ENCODE measurements at places on chromosomes 2 and 18.

DNA sequence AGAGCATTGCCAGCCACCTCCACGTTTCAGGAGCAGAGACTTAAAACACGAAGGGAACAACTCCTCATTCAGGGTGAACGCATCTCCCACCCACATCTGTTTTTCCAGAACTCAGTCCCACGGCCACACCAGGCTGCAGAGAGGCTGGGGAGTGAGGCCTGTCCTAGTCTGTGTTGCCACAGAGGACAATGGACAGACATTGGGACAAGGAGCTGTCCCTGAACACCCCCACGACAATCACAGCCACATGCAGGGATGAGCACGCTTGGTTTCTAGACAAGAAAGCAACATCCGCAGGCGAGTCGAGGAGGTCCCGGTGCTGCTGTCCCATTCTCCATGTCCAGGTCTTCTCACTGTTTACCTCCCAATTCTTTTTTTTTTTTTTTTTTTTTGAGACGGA is 167.4 kb downstream of the EIPR1 start:
- H3K4me1 ChIP-seq, result no peaks in the 10 kb centered on the region
- H3K27ac ChIP-seq, result no peak overlapping the region
- DNase-seq, result no peak
- peaks cover 10% of the 10 kb centered on the region for H3K36me3 ChIP-seq
- no peak overlapping the region for H3K4me3 ChIP-seq
- H3K27me3 ChIP-seq, result no peaks in the 10 kb centered on the region

GRCh38 chr2:121856360-121856759 is 100.9 kb downstream of the TSN start:
- no peaks in the 10 kb centered on the region for H3K36me3 ChIP-seq
- H3K4me1 ChIP-seq, result peaks cover 2% of the 10 kb centered on the region
- DNase-seq, result no peak
- peaks cover 32% of the 10 kb centered on the region for H3K27me3 ChIP-seq
- no peak overlapping the region for H3K27ac ChIP-seq

DNA sequence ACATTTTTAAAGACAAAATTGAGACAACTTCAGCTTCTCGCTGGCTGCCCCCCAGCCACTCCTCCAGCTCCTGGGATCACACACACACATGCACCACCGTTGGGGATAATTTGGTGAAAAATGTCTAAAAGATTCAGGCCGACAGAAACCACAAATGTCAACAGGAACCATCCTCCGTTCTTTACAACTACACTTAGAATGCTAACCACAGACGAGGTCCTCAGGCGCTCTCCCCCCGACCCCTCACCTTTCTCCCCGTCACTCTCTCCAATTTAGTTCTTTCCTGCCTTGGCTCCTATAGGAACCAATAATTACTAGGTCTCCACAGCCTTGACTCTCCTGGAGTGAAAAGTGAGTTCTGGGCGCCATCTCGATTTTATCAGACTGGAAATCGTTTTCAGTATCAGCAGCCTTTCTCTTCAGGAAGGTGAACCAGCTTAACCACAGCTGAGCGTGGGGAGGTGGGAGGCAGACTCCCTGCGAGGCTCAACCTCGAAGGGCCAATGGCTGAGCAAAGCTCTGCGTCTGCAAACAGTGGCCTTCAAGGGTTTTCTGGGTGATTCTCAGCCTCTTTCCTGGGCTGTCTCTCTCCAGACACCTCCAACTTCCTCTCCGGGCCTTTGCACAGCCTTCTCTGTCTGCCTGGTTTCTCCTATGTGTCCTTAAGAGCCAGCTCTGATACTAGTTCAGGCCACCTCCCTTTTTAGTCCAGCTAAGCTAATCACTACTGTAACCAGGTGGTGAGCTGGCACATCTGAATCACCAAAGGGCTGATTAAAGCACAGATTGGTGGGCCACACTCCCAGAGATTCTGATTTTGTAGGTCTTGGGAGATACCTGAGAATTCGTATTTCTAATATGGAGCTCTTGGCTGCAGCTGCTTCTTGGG is 115.7 kb upstream of the COPS8 start:
- H3K4me3 ChIP-seq, result no peak overlapping the region
- no peaks in the 10 kb centered on the region for H3K27me3 ChIP-seq
- peak overlapping the region; percentile 41 for H3K27ac ChIP-seq
- DNase-seq, result no peak
- H3K36me3 ChIP-seq, result no peaks in the 10 kb centered on the region

GRCh38 chr2:32627441-32627813 is 423 bp upstream of the TTC27 start:
- H3K4me1 ChIP-seq, result peaks cover 9% of the 10 kb centered on the region
- DNase-seq, result no peak
- H3K27ac ChIP-seq, result peak overlapping the region; percentile 93
- H3K36me3 ChIP-seq, result peaks cover 6% of the 10 kb centered on the region

DNA sequence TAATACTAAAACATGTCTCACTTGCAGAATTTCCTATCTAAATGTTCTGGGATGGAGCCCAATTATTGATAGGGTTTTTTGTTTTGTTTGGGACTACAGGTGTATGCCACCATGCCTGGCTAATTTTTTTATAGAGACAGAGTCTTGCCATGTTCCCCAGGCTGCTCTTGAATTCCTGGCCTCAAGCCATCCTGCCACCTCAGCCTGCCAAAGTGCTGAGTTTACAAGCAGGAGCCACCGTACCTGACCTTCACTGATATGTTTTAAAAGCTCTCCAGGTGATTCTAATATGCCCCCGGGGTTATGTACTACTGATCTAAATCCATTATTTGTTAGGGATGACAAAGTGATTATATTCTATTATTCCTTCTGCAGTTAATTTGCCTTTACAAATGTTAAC is 2.2 kb downstream of the ELAC1 start:
- DNase-seq, result no peak
- no peak overlapping the region for H3K27ac ChIP-seq
- no peak overlapping the region for H3K4me3 ChIP-seq
- peaks cover 6% of the 10 kb centered on the region for H3K36me3 ChIP-seq
- no peaks in the 10 kb centered on the region for H3K27me3 ChIP-seq

DNA sequence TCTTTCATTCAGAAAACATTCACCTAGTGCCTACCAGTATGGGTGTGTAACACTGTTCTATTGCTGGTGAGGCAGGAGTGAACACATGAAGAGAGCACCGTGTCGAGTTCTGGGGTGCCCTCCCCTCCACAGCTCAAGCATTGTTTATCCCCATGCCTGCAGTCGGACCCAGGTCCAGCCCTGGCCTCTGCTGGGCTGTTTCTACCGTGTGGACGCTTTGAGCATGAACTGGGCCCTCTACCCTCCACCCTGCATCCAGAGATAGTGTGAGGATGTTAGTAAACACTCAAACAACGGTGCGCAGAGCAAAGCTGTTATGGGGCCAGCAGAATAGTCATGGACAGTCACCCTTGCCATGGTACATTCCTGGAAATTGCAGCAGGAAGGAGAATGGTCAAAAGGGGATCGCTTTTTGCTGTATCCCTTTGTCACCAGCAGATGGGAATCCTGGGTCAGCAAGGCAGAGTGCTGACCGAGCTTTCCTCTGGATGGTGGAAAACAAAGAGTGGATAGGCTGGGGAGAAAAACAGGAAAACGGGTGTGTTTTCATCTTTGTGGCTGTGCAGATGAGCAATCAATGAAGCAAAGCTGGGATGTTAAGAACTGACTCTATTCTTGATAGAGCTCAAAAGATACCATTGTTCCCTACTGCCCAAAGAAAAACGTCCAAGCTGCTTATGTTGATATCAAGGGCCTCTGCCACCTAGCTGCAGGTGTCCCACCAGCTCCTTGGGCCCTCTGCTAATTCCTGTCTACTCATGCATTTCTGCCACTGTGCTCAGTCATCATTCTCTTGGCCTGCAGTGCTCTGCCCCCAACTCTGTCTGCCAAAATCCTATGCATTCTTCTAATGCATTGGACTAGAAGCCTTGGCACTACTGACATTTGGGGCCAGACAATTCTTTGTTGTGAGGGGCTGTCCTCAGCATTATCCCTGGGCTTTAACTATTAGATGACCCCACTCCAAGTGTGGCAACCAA is 38.7 kb downstream of the REEP1 start:
- DNase-seq, result no peak
- no peak overlapping the region for H3K27ac ChIP-seq
- H3K36me3 ChIP-seq, result no peaks in the 10 kb centered on the region
- H3K4me1 ChIP-seq, result peaks cover 17% of the 10 kb centered on the region

GRCh38 chr2:65731476-65731875 is 299.1 kb upstream of the SPRED2 start:
- no peak overlapping the region for H3K4me3 ChIP-seq
- H3K4me1 ChIP-seq, result peaks cover 3% of the 10 kb centered on the region
- no peaks in the 10 kb centered on the region for H3K27me3 ChIP-seq

- no peak overlapping the region for H3K27ac ChIP-seq
- no peaks in the 10 kb centered on the region for H3K36me3 ChIP-seq
- H3K4me1 ChIP-seq, result peaks cover 10% of the 10 kb centered on the region
- no peak overlapping the region for H3K4me3 ChIP-seq
These were observed 673.4 kb downstream of the SLC4A3 start for GRCh38 chr2:220300806-220301205.

GRCh38 chr2:114083717-114084387 is 194.0 kb downstream of the ACTR3 start:
- no peaks in the 10 kb centered on the region for H3K36me3 ChIP-seq
- no peaks in the 10 kb centered on the region for H3K27me3 ChIP-seq
- H3K4me1 ChIP-seq, result no peaks in the 10 kb centered on the region
- no peak overlapping the region for H3K27ac ChIP-seq
- H3K4me3 ChIP-seq, result no peak overlapping the region

- peaks cover 4% of the 10 kb centered on the region for H3K4me1 ChIP-seq
- DNase-seq, result no peak
- H3K4me3 ChIP-seq, result no peak overlapping the region
- peaks cover 58% of the 10 kb centered on the region for H3K27me3 ChIP-seq
These were observed 128.3 kb downstream of the ACOXL start for GRCh38 chr2:110860630-110861029.

DNA sequence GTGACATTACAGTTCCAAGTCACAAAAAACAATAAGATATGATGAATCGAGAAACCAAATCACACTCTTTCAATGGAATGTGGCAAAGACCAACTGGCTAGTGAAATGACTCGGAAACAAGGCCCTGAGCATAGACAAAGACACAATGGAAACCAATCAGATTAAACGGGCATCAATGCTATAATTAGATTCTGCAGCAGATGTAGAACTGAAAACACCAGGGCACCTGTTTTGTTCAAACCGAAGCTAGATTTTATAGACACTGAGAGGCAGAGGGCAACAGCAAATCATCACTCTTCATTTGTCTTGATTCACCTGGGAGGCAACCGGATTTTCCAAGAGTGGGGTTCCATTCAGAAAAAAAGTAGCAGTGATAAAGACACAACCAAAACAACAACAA is 92.8 kb upstream of the BARD1 start:
- no peaks in the 10 kb centered on the region for H3K36me3 ChIP-seq
- peaks cover 20% of the 10 kb centered on the region for H3K4me1 ChIP-seq
- no peak for DNase-seq
- no peaks in the 10 kb centered on the region for H3K27me3 ChIP-seq
- no peak overlapping the region for H3K27ac ChIP-seq

- DNase-seq, result peak; percentile 58
- peaks cover 33% of the 10 kb centered on the region for H3K36me3 ChIP-seq
- H3K4me3 ChIP-seq, result peak overlapping the region; percentile 97
- H3K4me1 ChIP-seq, result peaks cover 37% of the 10 kb centered on the region
These were observed 43.7 kb downstream of the HDLBP start for GRCh38 chr2:241271706-241272302.

- H3K4me1 ChIP-seq, result peaks cover 3% of the 10 kb centered on the region
- no peak overlapping the region for H3K4me3 ChIP-seq
- H3K36me3 ChIP-seq, result no peaks in the 10 kb centered on the region
- H3K27me3 ChIP-seq, result peaks cover 1% of the 10 kb centered on the region
- H3K27ac ChIP-seq, result no peak overlapping the region
These were observed 391.7 kb upstream of the CYRIA start for GRCh38 chr2:17057109-17058017.

DNA sequence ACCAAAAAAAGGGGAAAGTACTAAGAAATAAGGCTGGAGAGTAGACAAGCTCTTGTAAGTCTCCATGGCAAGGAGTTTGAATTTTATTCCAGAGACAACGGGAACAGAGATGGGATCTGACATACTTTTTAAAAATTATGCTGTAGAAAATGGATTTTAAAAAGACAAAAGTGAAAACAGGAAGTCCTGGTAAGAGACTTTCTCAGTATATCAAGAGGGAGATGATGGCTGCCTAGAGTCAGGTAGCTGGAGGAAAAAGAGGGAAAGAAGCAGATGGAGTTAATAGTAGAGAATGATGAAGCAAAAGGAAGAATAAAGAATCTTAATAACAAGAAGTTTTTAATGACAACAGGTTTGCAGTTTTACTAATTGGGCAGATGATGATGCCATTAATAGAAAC is 168.1 kb downstream of the SRBD1 start:
- no peak overlapping the region for H3K4me3 ChIP-seq
- H3K27ac ChIP-seq, result no peak overlapping the region
- no peaks in the 10 kb centered on the region for H3K36me3 ChIP-seq
- no peak for DNase-seq
- H3K4me1 ChIP-seq, result peaks cover 5% of the 10 kb centered on the region

GRCh38 chr2:237866101-237866621 is 6.7 kb downstream of the RAMP1 start:
- peak overlapping the region; percentile 74 for H3K27ac ChIP-seq
- H3K4me3 ChIP-seq, result no peak overlapping the region
- no peaks in the 10 kb centered on the region for H3K36me3 ChIP-seq
- DNase-seq, result no peak
- peaks cover 27% of the 10 kb centered on the region for H3K4me1 ChIP-seq
- peaks cover 18% of the 10 kb centered on the region for H3K27me3 ChIP-seq

GRCh38 chr2:17667898-17668297 is 85.7 kb downstream of the SMC6 start:
- H3K4me1 ChIP-seq, result no peaks in the 10 kb centered on the region
- H3K4me3 ChIP-seq, result no peak overlapping the region
- H3K27me3 ChIP-seq, result no peaks in the 10 kb centered on the region
- H3K36me3 ChIP-seq, result peaks cover 19% of the 10 kb centered on the region
- no peak overlapping the region for H3K27ac ChIP-seq

DNA sequence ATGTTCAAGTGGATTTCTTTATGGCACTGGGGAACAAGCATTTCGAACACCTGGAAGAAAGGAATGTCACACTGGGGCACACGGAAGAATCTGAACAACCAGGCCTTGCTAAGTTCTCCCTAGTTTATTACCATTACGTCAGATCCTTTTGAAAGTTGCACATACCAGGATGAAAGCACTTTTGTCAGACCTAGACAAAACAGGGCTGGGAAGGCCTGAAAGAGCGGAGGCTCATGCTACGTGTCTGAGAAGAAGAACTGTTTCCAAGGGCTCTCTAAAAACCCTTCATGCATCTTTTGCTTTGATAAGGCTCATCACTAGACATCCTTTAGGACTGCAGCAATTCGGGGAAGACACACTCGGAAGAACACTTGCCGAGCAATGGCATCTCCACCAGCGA is 15.4 kb upstream of the SLC25A52 start:
- no peak for DNase-seq
- H3K27ac ChIP-seq, result no peak overlapping the region
- H3K27me3 ChIP-seq, result no peaks in the 10 kb centered on the region
- H3K36me3 ChIP-seq, result peaks cover 5% of the 10 kb centered on the region
- H3K4me3 ChIP-seq, result no peak overlapping the region

- no peaks in the 10 kb centered on the region for H3K27me3 ChIP-seq
- H3K4me3 ChIP-seq, result no peak overlapping the region
- H3K36me3 ChIP-seq, result peaks cover 7% of the 10 kb centered on the region
- H3K27ac ChIP-seq, result no peak overlapping the region
These were observed 327.4 kb upstream of the CWC22 start for GRCh38 chr2:180334514-180334913.
